ENCODE measurements at places on chromosomes 3 and 15. TPM values are rescaled to one million over a fixed set of nuclear protein-coding genes. Genes with fewer than 3 reads are reported as not detected.

DNA sequence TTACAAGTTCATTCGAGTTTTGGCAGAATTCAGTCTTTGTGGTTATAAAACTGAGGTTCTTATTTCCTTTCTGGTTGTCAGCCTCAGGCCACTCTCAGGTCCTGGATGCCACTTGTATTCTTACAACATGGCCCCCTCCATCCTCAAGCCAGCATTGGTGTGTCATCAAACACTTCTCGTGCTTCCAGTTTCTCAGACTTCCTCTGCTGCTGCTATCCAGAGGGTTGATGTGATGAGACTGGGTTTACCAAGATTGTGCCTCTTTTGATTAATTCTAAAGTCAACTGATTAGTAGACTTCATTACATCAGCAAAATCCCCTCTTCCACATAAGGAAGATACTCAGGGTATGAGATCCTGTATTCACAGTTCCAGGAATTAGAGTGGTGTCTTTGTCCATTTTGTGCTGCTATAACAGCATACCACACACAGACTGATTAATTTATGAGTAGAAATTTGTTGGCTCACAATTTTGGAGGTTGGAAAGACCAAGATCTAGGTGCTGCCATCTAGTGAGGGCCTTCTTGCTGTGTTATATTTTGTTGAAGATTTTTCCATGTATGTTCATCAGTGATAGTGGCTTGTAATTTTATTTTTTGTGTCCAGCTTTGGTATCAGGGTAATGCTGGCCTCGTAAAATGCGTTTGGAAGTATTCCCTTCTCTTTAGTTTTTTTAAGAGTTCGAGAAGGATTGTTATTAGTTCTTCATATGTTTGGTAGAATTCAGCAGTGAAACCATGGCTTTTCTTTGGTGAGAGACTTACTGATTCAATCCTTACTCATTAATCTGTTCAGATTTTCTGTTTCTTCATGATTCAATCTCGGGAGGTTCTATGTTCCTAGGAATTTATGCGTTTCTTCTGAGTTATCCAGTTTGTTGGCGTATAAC is 11.1 kb downstream of the LRCH3 start:
- H3K4me1 ChIP-seq, result no peaks in the 10 kb centered on the region
- no peak overlapping the region for H3K27ac ChIP-seq
- H3K4me3 ChIP-seq, result no peak overlapping the region
- H3K36me3 ChIP-seq, result no peaks in the 10 kb centered on the region
- DNase-seq, result no peak

DNA sequence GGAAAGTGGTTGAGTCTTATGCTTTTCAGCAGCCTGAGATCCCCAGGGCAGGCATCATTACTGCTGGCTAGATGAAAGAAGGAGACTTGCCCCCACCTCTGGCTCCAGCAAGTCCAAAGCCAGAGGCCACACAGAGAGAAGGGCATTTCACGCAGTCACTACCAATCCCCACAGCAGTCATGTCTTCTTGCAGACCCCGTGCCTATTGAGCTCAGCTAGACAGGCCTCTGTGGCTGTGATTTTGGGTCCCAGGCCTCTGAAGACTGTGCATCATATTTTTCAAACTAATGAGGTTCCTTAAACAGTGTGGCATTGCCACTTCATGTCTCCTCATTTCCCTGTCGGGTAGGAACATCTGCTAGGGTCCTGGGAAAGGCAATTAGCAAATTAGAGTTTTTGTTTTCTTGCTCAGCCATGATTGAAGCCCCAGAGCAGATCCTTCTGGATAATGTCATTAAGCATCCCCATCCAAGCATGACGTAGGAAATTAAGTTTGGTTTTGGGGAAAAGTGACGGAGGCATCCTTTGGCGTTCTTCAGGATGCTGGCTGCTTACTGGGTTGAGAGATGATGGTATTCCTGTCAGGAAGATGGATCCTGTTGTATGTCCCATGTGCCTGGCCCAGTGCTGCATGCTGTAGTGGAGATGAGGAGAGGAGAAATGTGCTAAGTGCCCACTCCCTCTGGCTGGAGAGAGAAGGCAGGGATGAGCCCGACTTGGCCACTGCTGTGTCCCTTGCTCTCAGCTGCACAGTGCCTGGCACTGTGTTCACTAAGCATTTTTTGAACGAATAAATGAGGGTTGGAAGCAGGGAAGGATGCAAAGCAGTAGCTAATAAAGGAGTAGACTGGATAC is 7.0 kb downstream of the SPSB4 start:
- no peak overlapping the region for H3K4me3 ChIP-seq
- H3K27ac ChIP-seq, result no peak overlapping the region
- H3K27me3 ChIP-seq, result no peaks in the 10 kb centered on the region
- no peaks in the 10 kb centered on the region for H3K4me1 ChIP-seq
- no peaks in the 10 kb centered on the region for H3K36me3 ChIP-seq

DNA sequence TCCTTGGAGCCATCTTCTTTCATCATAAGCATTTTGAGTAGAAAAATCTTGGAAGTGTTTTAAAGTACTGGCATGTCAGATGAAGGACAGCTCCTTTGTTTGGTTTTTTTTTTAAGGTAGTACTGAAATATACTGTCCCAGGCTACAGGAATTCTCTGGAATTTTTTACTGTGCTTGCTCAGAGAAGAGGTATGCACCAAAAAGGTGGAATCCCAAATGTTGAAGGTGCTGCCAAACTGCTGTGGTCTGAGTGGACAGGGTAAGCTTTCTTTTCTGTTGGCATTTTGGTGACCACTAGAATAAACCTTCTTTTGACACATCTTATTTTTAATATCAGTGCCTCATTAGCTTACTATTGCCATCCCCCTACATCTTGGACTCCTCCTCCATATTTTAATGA is 7.2 kb downstream of the GNL3 start:
- no peaks in the 10 kb centered on the region for H3K4me1 ChIP-seq
- H3K36me3 ChIP-seq, result peaks cover 92% of the 10 kb centered on the region
- H3K27me3 ChIP-seq, result no peaks in the 10 kb centered on the region

- no peaks in the 10 kb centered on the region for H3K36me3 ChIP-seq
- no peaks in the 10 kb centered on the region for H3K4me1 ChIP-seq
- DNase-seq, result no peak
Observed at GRCh38 chr3:171293142-171293782, 166.9 kb downstream of the TNIK start.

TTLL13 gene
- total RNA-seq, result not detected

DNA sequence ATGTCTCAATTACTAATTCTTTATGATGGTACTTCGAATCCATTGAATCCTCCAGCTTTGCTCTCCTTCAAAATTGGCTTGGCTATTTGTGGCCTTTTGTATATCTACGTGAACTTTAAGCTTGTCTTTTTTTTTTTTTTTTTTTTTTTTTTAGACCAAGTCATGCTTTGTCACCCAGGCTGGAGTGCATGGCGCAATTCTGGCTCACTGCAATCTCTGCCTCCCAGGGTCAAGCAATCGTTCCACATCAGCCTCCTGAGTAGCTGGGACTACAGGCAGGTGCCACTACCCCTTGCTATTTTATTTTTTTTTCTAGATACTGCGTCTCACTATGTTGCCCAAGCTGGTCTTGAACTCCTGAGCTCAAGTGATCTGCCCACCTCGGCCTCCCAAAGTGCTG is 7.7 kb upstream of the DIPK2A start:
- H3K36me3 ChIP-seq, result no peaks in the 10 kb centered on the region
- no peaks in the 10 kb centered on the region for H3K27me3 ChIP-seq
- H3K4me1 ChIP-seq, result no peaks in the 10 kb centered on the region

PLA2G4E gene
- total RNA-seq, result not detected

DNA sequence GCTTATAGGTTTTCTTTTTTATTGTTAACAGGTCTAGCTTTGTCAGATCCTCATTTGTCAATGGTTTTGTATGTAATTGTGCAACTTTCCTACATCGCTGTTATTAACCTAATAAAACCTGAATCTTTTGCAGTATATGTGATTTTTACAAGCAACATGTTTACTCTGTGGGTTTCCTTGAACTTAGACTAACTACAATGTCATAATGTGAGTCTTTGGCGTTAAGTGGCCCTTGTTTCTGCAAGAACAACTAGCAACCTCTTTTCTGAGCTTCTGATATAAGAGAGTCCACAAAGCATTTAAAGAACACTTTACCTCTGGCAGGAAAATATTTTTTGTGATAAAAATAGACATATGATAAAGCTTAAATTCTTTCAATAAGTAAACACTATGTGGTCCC is 230.3 kb upstream of the CFAP20DC start:
- no peaks in the 10 kb centered on the region for H3K36me3 ChIP-seq
- H3K4me3 ChIP-seq, result no peak overlapping the region
- no peaks in the 10 kb centered on the region for H3K4me1 ChIP-seq
- DNase-seq, result no peak
- H3K27me3 ChIP-seq, result no peaks in the 10 kb centered on the region

GRCh38 chr15:99092554-99093172 is 12.2 kb upstream of the SYNM start:
- DNase-seq, result no peak
- no peaks in the 10 kb centered on the region for H3K4me1 ChIP-seq
- H3K27me3 ChIP-seq, result no peaks in the 10 kb centered on the region

- no peaks in the 10 kb centered on the region for H3K4me1 ChIP-seq
- no peak for DNase-seq
- no peaks in the 10 kb centered on the region for H3K36me3 ChIP-seq
- H3K27ac ChIP-seq, result no peak overlapping the region
- H3K27me3 ChIP-seq, result no peaks in the 10 kb centered on the region
- H3K4me3 ChIP-seq, result no peak overlapping the region
Observed at GRCh38 chr3:115961380-115961779, 338.1 kb downstream of the GAP43 start.

- DNase-seq, result no peak
- H3K4me1 ChIP-seq, result no peaks in the 10 kb centered on the region
- H3K27ac ChIP-seq, result no peak overlapping the region
- no peaks in the 10 kb centered on the region for H3K27me3 ChIP-seq
- no peaks in the 10 kb centered on the region for H3K36me3 ChIP-seq
Observed at GRCh38 chr3:169264711-169265110, 398.8 kb downstream of the MECOM start.

- H3K36me3 ChIP-seq, result no peaks in the 10 kb centered on the region
- no peak overlapping the region for H3K4me3 ChIP-seq
- no peak overlapping the region for H3K27ac ChIP-seq
Observed at GRCh38 chr15:62874959-62875625, 167.5 kb upstream of the TPM1 start.

GRCh38 chr3:137582484-137582883 is 181.6 kb upstream of the SOX14 start:
- no peaks in the 10 kb centered on the region for H3K4me1 ChIP-seq
- H3K36me3 ChIP-seq, result no peaks in the 10 kb centered on the region
- no peak for DNase-seq

GRCh38 chr15:67361100-67361499 is 106.5 kb downstream of the IQCH start:
- H3K4me3 ChIP-seq, result no peak overlapping the region
- peaks cover 17% of the 10 kb centered on the region for H3K4me1 ChIP-seq
- H3K27me3 ChIP-seq, result no peaks in the 10 kb centered on the region
- DNase-seq, result no peak

GRCh38 chr3:98991393-98991792 is 89.9 kb upstream of the DCBLD2 start:
- no peaks in the 10 kb centered on the region for H3K4me1 ChIP-seq
- no peaks in the 10 kb centered on the region for H3K36me3 ChIP-seq
- H3K27me3 ChIP-seq, result no peaks in the 10 kb centered on the region
- DNase-seq, result no peak
- no peak overlapping the region for H3K27ac ChIP-seq

DNA sequence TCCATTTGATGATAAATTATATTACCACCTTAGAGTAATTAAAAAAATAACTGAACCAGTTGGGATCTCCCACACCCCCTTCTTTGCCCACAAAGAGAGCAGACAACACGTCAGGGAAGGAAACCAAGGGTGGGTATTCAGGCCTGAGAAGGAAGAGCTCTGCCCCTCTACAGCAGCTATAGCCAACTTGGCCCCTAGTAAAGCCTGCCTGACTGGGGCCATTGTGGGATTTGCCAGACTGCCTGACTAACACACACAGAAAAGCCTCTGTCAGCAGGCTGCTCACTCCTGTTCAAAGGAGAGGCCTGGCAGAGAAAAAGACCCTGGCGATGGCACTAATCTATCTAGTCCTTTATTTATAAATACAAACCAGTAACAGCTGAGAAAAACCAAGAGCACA is 41.4 kb downstream of the ATP8B4 start:
- H3K27ac ChIP-seq, result no peak overlapping the region
- no peaks in the 10 kb centered on the region for H3K27me3 ChIP-seq
- DNase-seq, result no peak
- no peaks in the 10 kb centered on the region for H3K4me1 ChIP-seq
- H3K36me3 ChIP-seq, result no peaks in the 10 kb centered on the region
- H3K4me3 ChIP-seq, result no peak overlapping the region

DNA sequence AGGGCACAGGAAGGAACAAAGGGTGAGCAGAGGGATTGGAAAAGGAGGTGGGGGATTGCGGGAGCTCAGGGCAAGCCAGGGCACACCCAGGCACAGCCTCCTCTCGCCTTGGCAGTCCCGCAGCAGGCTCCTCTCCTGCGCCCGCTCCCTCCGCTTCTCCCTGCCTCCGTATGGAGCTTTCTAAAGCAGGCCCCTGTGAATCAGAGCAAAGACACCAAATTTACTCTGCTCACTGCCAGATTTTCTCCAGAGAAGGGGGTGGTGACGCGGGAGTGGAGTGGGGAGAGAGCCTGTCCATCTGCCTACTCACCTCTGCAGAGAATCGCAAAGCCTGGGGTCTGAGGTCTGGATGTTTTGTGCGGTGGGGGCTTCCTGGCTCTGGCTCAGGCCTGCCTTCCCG is 20.0 kb downstream of the ATP2B2 start:
- no peaks in the 10 kb centered on the region for H3K27me3 ChIP-seq
- no peak for DNase-seq
- no peak overlapping the region for H3K4me3 ChIP-seq
- peaks cover 13% of the 10 kb centered on the region for H3K4me1 ChIP-seq

- no peak overlapping the region for H3K27ac ChIP-seq
- H3K4me1 ChIP-seq, result no peaks in the 10 kb centered on the region
- no peaks in the 10 kb centered on the region for H3K27me3 ChIP-seq
- H3K4me3 ChIP-seq, result no peak overlapping the region
Observed at GRCh38 chr15:77030928-77031375, 36.0 kb downstream of the PSTPIP1 start.

- no peak for DNase-seq
- no peaks in the 10 kb centered on the region for H3K4me1 ChIP-seq
- no peak overlapping the region for H3K4me3 ChIP-seq
- no peak overlapping the region for H3K27ac ChIP-seq
Observed at GRCh38 chr3:151548195-151548594, 87.3 kb upstream of the IGSF10 start.

METTL6 gene
- 5.3 TPM for total RNA-seq

DNA sequence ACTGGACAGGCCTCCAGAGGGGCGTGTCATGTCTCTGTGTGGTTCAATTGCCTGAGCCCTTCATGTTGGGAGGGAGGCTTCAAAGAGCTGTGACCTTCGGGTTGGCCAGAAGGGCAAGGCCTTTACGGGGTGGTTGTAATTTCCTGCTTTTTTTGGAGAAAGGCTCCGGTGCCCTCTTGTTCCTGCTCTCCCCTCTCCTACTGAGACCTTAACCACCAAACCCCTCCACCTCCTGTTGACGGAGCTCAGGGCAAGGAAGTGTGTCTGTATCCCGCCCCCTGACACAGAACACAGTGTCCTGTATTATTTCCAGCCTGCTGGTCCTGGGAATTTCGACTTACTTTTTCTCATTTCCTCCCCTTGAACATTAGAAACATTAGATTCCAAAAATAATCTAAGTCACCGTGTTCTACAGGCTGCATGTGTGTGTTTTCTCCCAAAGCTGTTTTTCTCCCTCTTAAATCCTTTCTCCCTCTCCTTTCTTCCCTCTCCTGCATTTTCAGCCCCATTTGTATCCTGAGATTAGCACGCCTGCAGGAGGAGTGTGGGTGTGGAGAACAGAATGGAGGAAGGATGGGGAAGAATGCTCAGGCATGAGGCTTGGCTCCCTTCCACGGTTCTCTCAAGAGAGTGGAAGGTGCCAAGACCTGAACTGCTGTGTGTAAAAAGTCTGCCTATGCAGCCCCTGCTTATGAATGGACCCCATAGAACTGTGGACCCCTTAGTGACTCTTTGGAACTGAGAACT is 285.4 kb upstream of the ROPN1 start:
- H3K27me3 ChIP-seq, result no peaks in the 10 kb centered on the region
- H3K27ac ChIP-seq, result peak overlapping the region; percentile 38
- DNase-seq, result no peak
- H3K36me3 ChIP-seq, result no peaks in the 10 kb centered on the region
- no peaks in the 10 kb centered on the region for H3K4me1 ChIP-seq
